ENCODE measurements at places on chromosomes 7 and 10.

DNA sequence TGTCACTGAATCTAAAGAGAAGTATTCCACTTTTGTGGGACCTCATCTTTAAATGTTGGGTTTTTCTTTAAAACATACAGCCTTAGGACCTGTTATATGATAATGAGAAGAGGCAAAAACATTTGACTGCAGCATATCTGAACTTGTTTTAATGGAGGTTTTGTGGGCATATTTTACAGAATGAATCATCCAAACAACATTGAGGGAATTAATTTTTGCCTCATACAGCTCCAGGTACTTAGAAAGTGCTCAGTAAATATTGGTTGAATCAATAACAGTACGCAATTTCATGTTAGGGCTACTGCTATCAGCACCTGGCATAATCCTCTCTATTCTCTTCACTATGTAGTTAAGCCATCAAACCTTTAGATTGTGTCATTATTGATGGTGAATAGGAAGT, 115.9 kb downstream of the MALRD1 start:
- no peak for DNase-seq

GRCh38 chr7:108802650-108803049, 233.0 kb downstream of the DNAJB9 start:
- DNase-seq: no peak

GRCh38 chr10:101779544-101780186, 3.6 kb downstream of the NPM3 start:
- DNase-seq: peak; percentile 87

- DNase-seq: no peak
Observed at GRCh38 chr10:106169241-106169640, 995.3 kb downstream of the SORCS1 start.

GRCh38 chr7:148185041-148185440, 405.5 kb upstream of the C7orf33 start:
- no peak for DNase-seq

GRCh38 chr7:150958597-150958996, 19.5 kb downstream of the KCNH2 start:
- DNase-seq: no peak

DNA sequence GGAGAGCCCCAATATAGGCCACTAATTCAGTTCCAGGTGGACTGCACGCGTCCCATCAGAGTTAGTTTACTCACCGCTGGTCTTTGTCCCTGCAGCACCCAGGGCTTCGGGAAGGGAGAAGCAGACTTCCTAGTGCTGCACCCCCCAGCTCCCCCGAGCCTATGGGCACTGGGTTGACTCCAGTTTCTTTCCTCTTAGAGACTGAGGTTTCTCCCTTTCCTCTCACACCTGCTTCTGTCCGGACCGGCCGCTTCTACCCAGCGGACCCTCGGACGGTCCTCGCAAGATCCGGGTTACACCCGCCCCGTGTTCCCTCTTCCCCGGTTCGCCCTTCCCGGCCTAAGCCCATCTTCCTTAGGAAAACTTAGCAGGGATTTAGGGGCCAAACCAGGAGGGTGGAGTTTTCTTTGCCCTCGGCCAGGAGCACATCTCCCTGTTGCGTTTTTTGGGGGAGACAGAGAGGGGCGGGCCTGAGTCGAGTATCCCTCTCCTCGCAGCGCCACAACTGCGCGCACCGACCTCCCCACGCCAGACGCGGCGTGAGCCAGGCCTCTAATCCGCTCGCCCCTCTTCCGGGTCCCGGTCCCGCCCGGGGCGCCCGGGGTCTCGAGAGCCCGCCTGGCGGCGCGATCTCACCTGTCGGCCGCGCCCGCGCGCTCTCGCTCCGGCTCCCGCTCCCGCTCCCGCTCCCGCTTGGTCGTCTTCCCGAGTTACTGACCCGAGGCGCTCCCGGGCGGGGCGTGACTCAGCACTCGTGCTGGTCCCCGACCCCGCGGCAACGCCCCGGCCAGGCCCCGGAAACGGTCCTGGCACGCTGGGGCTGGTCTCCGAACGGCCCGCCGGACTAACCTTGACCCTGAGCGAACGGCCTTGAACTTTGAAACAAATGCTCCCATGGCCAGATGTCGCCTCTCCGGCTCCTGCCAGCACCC, at the start of gene AIFM2:
Gene AIFM2, minus strand, starts transcription at position 728 of the 932 bp plus-strand sequence. CDS start 8,741 bp downstream, outside the sequence.
- peak; percentile 93 for DNase-seq

- no peak for DNase-seq
Observed at GRCh38 chr10:21264271-21264670, 261.2 kb downstream of the SKIDA1 start.

- DNase-seq: no peak
Observed at GRCh38 chr7:5491251-5492019, 67.8 kb upstream of the TNRC18 start.

DNA sequence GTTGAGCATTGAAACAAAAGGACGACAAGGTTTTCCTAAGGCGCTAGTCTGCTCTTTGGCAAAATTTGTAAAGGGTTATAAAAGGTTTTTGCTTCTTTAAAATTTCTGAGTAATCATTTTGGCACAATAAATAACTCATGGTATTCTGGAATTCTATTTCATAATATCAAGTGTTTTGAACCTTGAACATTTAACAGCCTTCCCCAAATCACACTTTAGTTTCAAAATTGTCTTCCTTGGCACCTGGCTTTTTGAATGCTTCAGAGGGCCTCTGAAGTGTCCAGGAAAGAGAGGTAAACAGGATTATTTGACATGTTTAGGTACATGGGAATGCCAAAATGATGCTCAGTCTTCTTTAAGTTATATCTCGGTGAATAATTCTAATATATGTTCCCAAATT, 220.8 kb downstream of the PHF14 start:
- no peak for DNase-seq

GRCh38 chr7:127322351-127322750, 69.6 kb upstream of the GRM8 start:
- DNase-seq: no peak

- DNase-seq: no peak
Observed at GRCh38 chr7:37380831-37381230, 67.8 kb downstream of the ELMO1 start.

DNA sequence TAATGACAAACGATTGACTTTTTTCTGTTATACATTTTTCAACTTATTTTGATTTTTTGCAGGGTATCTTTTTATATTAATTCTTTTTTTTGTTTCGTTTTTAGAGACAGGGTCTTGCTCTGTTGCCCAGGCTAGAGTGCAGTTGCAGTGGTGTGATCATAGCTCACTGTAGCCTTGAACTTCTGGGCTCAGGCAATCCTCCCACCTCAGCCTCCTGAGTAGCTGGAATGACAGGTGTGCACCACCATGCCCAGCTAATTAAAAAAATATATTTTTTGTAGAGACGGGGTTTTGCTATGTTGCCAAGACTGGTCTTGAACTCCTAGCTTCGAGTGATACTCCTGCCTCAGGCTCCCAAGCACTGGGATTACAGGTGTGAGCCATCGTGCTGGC, 601.3 kb downstream of the PARD3 start:
- no peak for DNase-seq

- no peak for DNase-seq
Observed at GRCh38 chr7:118312051-118312450, 87.5 kb downstream of the ANKRD7 start.

- peak; percentile 67 for DNase-seq
Observed at GRCh38 chr10:103244666-103245271, 918 bp upstream of the RPEL1 start.

GRCh38 chr7:133853706-133854276, 273.3 kb upstream of the LRGUK start:
- DNase-seq: no peak

DNA sequence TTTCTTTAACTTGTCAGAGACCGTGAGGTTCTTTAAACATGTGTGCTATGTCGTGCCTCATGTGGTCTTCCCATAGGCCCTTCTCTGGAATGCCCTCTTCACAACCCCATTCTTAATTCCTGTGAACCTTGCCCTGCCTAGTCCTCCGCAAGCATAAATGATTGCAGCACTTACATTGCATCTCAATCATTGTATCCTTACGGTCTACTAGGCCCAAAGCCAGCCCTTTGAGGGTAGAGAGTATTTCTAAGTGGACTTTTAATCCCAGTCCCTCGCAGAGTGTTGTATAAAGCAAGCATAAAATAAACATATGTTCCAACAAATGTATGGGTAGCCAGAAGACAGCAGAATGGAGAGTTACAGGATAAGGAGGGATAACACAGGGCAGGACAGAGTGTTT, 92.1 kb upstream of the FAM133B start:
- DNase-seq: no peak

DNA sequence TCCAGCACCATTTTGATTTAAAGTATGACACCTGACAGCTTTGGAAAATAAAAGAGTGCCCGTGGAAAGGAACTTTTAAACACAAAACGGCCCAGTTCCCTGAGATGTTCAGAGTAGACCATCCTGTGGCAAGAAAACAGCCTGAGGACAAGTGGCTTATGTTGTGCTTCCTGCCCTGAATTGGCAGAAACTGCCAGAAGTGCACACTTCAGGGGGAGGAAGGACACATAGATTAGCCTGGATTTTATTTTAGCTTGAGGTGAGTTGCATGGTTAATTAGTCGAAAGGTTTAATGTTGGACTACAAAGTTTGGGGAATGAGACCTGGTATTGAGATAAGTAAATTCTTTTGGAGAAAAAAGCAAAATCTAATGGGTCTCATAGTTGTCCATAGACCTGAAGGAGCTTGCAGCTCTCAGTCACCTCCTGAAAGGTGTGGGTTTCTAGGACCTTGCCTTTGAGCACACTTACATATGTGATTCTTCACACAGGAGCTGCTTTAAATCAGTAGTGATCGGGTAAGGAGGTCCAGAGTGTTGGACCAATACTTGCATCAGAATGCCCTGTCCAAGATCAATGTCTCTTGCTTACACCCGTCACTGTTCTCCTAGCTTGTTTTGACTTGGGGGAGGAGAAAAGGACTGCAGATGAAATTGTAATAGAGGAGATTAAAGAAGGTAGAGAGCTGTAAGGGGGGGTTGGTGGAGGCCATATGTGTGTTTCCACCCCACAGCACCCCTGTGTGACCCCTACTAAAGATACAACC, 4.9 kb downstream of the ITIH2 start:
- DNase-seq: no peak

GRCh38 chr10:58299580-58299979, 30.6 kb downstream of the CISD1 start:
- DNase-seq: peak; percentile 61

DNA sequence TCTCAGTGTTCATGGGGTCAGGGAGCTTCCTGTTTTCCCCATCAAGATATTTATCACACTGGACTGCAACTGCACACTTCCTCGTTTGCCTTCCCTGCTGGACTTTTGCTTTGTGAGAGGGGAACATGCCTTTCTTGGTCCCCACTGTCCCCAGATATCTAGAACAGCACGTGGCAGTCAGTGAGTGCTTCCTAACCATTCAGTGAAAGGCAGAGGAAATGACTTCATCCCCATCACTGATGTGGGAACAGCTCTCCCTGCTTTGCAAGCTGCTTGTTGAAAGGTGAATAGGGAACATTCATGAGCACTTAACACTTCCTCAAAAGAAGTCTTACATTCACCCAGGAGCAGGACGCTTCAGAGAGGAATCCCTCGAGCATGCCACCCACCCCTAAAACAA, 135.4 kb downstream of the MYOF start:
- no peak for DNase-seq

GRCh38 chr10:69107699-69108098, 16.3 kb upstream of the VPS26A start:
- DNase-seq: no peak

GRCh38 chr10:59331661-59332060, 30.7 kb downstream of the FAM13C start:
- DNase-seq: no peak

- DNase-seq: peak; percentile 85
Observed at GRCh38 chr7:79452032-79452494, 1.4 kb downstream of the MAGI2 start.

DNA sequence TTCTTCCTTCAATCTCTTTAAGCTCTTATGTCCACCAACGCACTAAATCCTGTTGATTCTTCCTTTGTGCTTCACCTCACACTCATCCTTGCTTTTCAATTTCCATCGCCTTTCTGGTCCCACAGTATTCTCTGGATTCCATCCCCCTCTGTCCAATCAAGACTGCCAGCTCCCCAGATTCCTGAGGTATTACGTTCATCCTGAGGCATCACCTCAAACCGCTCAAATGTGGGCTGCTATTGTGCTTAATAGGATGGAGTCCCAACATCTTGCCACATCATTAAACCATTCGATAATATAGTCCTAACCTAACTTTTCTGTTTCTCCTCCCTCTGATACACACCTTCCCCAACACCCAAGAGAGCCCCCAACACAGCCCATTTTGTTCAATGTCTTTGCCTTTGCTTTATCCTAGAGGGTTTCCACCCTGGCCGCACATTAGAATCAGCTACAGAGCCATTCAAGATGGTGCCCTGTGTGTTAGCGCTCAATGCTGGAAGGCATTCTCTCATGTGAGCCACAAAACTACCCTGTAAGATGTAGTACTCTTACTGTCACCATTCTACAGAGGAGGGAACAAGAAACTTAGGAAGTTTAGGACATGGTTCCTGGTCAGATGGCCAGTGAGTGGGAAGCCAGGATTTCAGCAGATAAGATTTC, 79.5 kb upstream of the LEP start:
- DNase-seq: peak; percentile 12

- peak; percentile 77 for DNase-seq
Observed at GRCh38 chr10:70232155-70232858, 922 bp downstream of the PPA1 start.

- DNase-seq: no peak
Observed at GRCh38 chr7:39613577-39613976, 9.8 kb upstream of the RALA start.

DNA sequence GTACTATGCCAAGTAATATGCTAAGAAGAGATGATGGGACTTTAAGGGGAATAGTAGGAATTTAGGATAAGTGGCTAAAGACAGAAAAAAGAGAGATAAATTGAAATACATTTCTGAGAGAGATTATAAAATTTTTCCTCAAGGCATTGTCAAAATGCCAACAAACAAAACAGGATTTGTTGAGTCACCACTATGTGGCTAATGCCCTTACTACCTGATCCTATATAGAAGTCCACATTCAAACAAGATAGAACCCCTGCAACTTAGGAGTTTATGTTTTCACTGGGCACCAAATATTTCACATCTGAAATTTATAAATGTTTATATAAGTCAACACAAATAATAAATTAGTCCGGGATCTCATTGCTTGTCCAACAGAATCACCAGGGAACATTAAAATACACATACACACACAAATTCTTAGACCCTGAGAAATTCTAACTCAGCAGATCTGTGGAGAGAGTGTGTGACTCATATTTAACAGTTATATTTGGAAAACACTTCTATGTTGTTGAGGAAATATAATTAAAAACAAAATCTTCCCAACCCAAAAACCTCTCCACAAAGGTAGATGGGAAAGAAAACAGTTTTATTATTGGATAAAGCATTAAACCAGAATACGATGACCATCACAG, 154.3 kb downstream of the PPP1R3A start:
- no peak for DNase-seq

DNA sequence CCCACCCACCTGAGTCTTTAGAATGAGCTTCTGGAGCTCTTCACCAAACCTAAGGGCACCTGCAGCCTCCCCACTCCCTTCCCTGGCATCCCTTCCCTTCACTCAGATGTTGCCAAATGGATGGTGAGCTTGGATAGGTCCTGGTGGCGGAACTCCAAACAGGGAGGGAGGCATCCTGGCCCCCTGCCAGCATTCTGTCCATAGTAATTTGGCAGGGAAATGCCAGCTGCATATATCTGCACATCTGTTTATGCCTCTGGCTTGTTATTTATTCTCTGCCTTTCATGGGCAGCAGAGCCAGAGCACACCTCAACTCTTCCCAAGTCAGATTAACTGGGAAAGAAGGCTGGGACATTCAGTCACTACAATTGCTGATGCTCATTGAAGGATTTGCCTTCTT, 18.1 kb downstream of the KAZALD1 start:
- no peak for DNase-seq

- DNase-seq: no peak
Observed at GRCh38 chr10:88928254-88928653, 24.3 kb downstream of the ACTA2 start.

GRCh38 chr7:38311329-38311937, 38.0 kb upstream of the TARP start:
- DNase-seq: peak; percentile 53

Data from right lobe of liver (tissue), 6 donors.